ENCODE measurements at places on chromosomes 5 and 9. TPM values are rescaled to one million over a fixed set of nuclear protein-coding genes. Genes with fewer than 3 reads are reported as not detected.

GRCh38 chr5:131786900-131787692 is 9.7 kb downstream of the FNIP1 start:
- no peak for DNase-seq

The SLC36A3 gene
- not detected for total RNA-seq

The SPINK1 gene
- total RNA-seq = not detected

The S1PR3 gene
- total RNA-seq = 1.9 TPM

DNA sequence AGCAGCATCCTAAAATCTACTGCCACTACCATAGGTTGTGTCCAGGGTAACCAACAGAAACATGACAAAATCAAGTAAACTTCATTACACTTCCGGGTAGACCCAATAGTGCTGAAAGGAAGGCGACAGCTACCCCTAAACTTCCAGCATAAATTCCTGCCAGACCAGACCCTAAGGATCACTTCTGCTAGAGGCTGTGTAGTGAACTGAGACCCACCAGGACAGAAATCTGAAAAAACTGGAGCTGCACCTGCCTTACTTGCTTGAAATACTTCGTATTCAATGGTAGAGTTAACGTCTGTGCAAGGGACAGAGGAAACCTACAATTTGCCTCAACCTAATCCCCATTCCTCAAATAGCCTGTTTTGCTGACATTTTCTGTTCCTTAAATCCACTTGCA is 1.0 kb upstream of the SECISBP2 start:
- no peak for DNase-seq

The ANKHD1 gene
- 80.4 TPM for total RNA-seq

DNA sequence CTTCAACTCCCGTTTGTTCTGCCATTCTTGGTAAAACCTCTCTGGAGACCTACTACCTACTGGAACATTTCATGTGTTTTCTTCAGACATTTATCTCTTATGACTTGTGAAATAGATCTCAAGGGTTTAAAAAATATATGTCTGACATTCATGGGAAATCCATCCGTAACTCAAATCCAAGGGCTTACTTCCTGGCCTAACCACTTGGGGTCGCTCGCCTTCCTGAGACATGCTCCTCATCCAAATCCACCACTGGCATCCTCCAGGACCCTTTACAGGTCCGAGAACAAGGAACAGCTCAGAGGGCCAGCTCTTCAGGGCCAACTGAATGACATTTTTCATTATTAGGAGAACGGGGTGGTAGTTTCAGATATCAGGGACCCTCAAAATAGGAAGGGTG is 235.1 kb upstream of the TUT7 start:
- DNase-seq = no peak

The ANKRD34B gene
- total RNA-seq = 1.5 TPM

The CDKN2B gene
- 28.3 TPM for total RNA-seq

GRCh38 chr5:33688526-33688925 is 203.3 kb downstream of the ADAMTS12 start:
- DNase-seq = no peak

DNA sequence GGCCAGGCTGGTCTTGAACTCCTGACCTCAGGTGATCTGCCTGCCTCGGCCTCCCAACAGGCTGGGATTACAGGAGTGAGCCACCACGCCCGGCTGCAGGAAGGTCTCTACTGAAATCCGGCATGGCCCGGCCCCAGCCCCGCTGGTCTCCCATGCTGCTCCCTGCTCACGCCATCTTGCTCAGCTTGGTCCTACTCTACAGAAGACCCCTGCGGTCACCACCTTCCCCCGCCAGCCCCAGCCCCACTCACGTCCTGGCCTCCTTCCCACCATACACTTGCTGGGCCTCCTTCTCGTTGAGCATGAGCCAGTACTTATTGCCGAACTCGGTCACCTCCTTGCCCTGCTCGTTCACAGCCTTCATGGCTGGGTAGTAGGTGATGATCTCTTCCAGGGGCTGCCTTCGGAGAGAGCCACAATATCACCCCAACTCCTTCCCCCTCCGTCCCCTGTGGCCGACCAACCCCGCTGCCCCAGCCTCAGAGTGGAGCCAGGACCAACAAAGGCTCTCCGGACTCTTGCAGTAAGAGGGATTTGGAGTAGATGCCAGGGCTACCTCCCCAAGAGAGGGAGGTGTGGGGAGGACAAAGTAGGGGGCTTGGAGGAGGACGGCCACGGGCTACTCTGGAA is 4.0 kb downstream of the PTGES2 start:
- DNase-seq = no peak

GRCh38 chr5:52587131-52587530 is 200.6 kb upstream of the ITGA1 start:
- DNase-seq = no peak

DNA sequence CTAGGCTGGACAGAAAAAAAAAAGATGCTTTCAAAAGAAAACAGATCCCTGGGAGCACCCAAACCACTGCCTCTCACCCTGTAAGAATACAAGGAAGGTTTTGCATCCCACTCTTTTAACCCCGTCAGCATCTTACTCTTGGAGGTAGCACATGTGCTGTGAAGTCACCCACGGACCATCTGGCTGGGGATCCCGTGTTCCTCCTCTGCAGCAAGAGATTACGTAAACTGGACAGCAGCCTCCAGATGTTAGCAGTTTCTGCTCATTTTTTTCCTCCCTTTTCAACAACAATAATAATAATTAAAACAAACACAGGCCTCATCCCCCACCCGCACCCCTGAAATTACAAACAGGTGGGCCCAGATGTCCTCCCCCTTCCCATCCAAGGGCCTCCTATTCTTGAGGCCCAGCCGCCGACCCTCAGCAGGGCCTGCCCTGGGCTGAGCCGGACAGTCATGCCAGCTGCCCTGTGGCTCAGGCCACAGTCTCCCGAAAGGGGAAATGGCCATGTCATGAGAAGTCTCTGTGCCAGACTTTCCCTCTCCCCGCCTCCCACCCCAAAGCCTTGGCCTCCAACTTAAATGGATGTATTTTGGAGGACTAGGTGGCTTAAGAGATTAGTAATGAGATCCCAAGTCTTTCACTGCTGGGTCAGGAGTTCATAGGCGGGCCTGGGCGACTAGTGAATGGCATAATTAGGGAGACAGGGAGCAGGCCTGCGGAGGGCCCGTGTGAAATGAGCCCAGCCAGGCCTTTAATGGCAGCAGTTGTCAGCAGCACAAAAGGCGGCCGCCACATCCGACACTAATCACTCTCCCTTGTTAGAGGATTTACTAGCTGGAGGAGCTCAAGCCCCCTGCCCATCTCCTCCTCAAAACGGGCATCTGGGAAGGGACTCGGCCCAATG is 165.1 kb downstream of the PAPPA start:
- DNase-seq = no peak

DNA sequence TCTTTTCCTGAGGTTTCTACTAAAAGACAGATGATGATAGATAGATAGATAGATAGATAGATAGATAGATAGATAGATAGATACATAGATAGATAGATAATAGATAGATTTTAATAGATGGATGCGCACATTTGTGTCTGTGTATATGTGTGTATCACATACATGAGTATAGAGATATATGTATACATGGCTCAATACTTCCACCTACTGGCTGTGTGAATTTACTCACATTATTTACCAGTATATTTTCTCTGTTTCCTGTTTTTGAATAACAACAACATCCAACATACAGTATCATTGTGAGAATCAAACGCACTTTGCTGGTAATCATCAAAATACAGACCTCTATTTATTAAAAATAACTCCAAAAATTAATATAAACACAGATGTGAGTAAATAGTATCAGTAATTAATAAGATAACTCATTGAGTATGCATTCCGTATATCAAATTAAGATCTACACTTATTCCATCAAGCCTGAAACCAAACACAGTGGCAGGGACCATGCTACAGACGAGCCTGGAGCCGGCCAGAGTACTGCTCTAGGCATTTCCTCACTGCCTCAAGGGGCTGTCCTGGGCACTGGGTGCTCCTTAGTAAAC is 338.0 kb downstream of the SEMA5A start:
- no peak for DNase-seq

The MOB3B gene
- total RNA-seq = 1.9 TPM

DNA sequence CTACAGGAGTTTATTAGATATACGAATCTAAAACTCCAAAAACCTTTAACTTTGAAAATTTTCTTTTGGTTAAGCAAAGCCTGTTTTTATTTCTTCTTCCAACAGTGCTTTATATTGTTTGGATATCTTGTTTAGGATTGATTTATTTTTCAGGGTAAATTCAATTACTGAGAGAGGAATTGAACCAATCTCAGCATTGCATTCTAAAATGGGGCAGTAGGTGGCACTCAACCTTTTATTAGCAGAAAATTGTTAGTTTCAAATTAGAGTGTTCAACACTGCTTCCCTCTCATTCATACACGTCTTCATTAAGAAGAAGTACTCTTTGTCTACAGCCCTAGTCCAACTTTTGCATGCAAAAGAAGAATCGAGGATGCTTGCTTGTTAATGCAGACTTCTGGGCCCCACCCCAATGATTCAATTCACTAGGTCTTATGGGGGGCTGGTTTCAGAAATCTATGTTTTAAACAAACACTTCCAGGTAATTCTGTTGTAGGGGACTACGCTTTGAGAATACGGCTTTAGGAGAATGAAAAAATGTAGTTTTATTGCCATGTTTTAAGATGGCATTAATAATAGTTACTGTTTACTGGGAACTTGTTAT is 26.6 kb downstream of the MRPL22 start:
- no peak for DNase-seq

DNA sequence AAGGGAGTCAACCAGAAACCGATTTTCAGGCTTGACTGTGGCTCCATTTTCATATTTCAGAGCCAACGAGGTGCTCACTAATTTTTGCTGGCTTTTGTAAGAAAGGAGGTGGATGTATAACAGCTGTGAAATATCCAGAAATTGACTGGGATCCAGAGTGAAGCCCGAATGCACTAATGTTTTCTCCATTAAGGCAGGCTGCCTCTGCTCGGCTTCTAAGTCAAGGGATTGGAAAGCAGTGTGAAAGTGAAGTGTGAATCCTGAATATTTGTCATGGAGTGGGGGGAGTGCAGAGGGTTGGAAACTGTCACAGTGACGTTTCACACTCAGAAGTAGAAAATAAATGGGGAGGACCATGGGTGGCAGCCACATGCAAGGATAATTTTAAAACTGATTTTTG is 237.4 kb downstream of the GOLPH3 start:
- no peak for DNase-seq

The CTXN3 gene
- total RNA-seq = not detected

- DNase-seq = no peak
Measured at GRCh38 chr9:72154468-72155285, 5.4 kb downstream of the GDA start.

- DNase-seq = no peak
Measured at GRCh38 chr9:87564111-87564510, 66.4 kb downstream of the DAPK1 start.

The SUSD3 gene
- 1.3 TPM for total RNA-seq

- DNase-seq = no peak
Measured at GRCh38 chr5:91383956-91384300, 811 bp upstream of the ARRDC3 start.

GRCh38 chr9:135613946-135614805 is 25.2 kb downstream of the GLT6D1 start:
- no peak for DNase-seq

The GMCL2 gene
- total RNA-seq = not detected

DNA sequence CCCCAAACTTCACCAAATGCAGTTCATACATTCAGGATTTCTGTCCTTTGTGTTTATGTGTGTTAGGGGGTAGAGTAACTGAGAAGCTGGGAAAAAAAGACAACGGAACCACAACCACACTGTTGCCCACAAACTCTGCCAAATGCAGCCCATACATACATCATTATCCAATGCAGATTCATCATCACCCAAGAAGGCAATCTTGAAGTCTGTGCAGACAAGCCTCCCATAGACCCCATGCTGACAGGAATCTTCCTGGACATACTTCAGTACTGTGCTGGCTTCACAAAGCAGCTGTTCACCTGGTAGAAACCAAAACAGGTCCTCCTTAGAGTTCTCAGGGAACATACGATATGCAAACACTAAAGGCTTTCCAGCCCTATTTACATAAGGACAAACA is 38.9 kb downstream of the MTMR12 start:
- DNase-seq = no peak

DNA sequence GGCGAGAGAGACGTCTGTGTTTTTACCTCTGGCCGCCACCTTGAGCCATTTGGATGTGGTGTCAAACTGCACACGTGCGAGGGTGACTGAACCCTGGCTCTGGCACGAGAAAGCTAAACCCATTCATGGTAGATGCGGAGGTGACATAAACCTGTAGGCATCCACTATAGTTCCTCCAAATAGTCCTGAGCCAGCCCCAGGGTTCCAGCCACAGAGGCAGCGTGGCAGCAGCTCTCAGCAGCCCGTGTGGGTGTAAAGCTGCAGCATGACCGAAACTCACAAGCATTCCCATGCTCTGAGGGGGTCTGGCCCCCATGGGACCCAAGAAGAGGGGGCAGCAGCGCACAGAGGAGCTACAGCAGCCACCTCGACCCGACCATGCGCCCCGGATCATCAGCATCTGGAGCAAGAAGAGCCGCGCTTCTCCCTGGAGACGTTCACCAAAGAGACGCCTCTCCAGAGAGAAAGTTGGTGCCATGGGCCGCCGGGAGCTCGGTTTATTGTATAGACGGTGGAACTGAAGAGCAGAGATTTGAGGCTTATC is 303.8 kb upstream of the IRX4 start:
- DNase-seq = no peak

The SEMA5A gene
- 4.0 TPM for total RNA-seq

DNA sequence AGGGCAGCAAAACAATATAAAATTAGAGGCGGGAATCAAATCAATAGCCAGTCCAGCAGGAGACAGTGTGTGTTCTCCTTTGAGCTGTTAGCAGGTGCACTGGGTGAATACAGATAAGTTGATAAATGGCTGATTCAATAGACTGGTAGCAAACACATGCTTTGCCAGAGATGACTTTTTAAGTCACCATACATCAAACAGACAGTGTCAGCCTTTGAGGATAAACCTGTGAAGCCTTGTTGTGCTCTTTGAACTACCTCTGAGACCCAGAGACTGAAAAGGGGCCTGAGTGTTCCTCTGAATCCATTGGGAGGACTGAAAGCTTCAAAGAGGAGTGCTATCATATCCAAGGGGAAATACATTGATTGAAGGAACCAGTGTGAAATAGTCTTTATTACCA is 301.9 kb downstream of the RASEF start:
- DNase-seq = no peak

- DNase-seq = no peak
Measured at GRCh38 chr5:37658440-37658839, 181.4 kb downstream of the GDNF start.

The MARCOL gene
- not detected for total RNA-seq

GRCh38 chr9:4020038-4020754 is 279.7 kb downstream of the GLIS3 start:
- DNase-seq = no peak

DNA sequence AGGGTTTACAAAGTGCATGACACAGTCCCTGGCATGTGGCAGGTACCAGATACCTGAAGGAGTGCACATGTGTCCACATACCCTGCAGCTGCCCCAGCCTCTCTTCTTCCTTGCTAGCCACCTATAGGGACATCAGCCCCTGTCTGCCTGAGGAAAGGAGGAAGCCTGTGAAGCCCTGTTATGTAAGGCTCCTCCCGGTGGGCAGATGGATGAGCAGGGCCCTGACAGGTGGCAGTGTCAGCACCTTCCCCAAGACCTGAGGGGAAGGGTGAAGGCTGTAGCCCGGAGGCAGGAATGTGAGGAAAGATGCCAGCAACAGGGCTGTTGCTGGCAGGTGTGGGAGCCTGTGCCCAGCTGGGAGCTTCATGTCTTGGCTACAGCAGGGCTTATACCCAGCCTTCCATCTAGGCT is 21.7 kb downstream of the TCF7 start:
- no peak for DNase-seq

The IL13 gene
- not detected for total RNA-seq

GRCh38 chr5:16229357-16229940 is 49.9 kb upstream of the MARCHF11 start:
- no peak for DNase-seq

- DNase-seq = no peak
Measured at GRCh38 chr9:91905991-91906469, 44.0 kb downstream of the ROR2 start.

Data from kidney epithelial cell (primary cell).